ENCODE measurements at places on chromosomes 16 and 17.

DNA sequence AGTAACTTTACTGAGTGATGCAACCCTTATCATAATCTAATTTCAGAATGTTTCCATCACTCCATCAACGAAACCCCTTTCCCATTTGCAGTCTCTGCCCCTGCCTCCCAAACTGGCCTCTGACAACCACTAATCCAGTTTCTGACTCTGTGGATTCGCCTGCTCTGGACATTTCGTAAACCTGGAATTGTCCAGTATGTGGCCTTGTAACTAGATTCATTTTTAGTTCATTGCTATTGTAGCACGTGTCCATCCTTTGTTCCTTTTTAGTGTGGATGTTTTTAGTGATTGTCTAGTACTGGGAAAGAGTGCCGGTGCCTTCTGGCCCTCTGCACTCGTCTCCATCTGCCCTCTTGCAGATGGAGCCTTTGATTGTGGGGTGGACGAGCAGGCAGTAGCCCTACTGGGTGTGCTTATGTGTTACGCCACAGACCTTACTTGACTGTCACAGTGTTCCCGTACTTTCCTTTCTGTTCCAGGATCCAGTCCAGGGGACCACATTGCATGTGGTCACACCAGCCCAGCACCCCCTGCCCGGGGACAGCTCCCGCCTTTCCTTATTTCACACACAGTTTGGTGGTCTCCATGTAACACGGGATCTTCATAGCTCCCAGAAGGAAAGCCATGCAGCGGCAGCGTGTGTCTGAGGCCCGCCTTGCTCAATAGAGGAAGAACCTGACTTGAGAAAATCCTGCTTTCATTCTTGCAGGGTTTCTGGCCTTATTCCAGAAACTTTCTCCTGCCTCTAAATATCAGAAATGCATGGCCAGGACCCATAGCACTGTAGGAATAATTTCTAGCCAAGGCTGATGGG, 8.8 kb downstream of the KIAA0513 start:
- H3K27me3 ChIP-seq, result no peaks in the 10 kb centered on the region
- peaks cover 5% of the 10 kb centered on the region for H3K4me1 ChIP-seq
- H3K27ac ChIP-seq, result no peak overlapping the region

DNA sequence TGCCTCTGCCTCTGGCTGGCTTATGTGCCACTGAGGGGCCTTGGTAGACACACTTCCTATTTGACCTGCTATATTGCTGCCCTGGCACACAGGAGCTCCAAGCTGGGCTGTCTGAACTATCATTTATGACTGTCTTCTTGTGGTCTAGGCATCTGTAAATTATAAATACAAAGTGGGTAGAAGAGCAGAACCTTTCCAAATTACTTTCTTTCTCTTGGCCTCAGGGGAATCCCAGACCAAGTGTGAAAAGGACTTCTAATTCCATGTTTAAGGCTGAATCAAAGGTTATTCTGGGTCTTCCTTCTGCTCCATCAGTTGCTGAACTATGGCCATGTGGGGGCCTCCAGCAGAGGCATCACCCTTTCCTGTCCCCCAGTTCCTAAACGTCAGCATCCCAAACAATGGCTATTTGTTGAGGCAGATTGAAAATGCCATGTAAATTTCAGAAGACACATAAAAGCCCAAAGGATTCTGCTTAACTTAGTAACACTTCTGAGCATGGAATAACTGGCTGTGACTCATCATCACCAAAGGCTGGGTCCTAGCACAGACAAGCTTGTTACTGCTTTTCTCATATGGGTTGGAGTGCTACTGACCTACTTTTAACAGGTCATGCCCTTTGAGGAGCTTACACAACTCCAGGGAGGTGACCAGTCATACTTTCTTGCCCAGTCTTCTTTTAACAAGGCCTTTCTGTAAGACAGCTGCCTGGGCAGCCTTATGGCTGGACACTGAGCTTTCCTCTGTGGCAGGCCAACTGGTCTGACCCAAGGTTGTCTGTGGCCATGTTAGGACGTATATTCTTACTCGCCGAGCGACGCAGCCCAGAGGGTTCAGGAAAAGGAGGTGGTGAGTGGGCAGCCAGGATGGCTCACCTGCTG, 154.8 kb downstream of the VPS53 start:
- peaks cover 49% of the 10 kb centered on the region for H3K36me3 ChIP-seq
- no peak overlapping the region for H3K27ac ChIP-seq
- no peak for DNase-seq
- no peak overlapping the region for H3K4me3 ChIP-seq

- H3K27ac ChIP-seq, result no peak overlapping the region
- peaks cover 3% of the 10 kb centered on the region for H3K36me3 ChIP-seq
- no peak overlapping the region for H3K4me3 ChIP-seq
- DNase-seq, result no peak
- no peaks in the 10 kb centered on the region for H3K27me3 ChIP-seq
- no peaks in the 10 kb centered on the region for H3K4me1 ChIP-seq
These were observed 109.7 kb downstream of the ADCY9 start for GRCh38 chr16:4006397-4006999.

DNA sequence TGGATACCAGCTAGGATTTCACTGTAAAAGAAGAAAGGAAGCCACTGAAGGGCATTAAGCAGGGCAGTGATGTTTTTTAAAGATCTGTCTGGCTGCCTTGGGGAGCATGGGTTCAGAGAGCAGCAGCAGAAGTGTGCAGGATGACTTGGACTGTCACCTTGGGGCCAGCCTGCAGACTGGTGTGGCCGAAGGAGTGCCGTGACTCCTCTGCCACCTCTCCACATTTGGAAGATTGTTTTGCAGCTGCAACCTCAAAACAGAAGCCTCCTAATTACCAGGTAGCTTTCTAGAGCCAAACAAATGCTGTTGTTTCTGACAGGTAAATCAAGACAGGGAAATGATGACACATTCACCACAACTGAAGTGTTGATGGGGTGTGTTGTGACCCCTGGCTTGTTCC, 681.4 kb downstream of the WWOX start:
- H3K27ac ChIP-seq, result no peak overlapping the region
- peaks cover 5% of the 10 kb centered on the region for H3K4me1 ChIP-seq
- H3K4me3 ChIP-seq, result no peak overlapping the region
- H3K27me3 ChIP-seq, result no peaks in the 10 kb centered on the region
- DNase-seq, result no peak

DNA sequence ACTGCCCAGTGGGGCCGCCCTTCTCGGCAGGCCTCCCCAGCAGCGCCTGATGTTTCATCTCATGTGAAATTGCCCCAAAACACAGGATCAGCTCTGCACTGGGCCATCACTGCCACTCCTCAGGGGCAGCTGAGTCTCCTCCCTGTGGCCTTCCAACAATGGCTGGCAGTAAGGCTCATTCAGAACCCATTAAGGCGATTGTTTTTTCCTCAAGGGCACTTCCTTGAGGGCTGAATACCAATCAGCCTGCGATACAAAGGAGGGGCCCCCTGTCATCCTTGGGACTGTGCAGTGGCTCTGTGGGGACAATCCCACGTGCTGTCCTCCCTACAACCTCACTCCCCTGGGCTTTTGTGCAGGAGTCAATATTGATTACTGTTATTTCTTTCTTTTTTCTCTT, 47.5 kb downstream of the XYLT1 start:
- H3K4me3 ChIP-seq, result no peak overlapping the region
- H3K36me3 ChIP-seq, result peaks cover 45% of the 10 kb centered on the region
- H3K27me3 ChIP-seq, result no peaks in the 10 kb centered on the region
- no peak overlapping the region for H3K27ac ChIP-seq

DNA sequence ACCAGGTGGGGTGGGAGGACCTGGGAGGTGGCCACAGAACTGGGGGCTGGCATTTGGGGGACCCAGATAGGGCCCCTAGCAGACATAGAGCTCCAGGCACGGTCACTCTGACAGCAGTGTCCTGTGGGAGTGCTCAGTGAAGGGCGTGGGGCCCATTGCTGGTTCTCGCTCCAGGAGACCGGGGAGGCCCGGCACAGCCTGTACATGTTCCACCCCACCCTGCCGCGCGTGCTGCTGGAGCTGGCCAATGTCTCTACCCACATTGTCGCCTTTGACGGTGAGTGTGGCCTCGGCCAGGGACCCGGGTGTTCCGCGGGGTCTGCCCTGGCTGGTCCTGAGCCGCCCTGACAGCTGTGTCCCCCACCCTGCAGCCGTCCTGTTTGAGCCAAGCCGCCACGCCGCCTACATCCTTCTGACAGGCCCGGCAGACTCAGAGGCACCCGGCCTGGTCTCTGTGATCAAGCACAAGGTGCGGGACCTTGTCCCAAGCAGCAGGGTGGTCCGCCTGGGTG, 11.2 kb downstream of the RGS11 start:
- no peak overlapping the region for H3K4me3 ChIP-seq
- no peak for DNase-seq
- peaks cover 44% of the 10 kb centered on the region for H3K36me3 ChIP-seq
- H3K4me1 ChIP-seq, result no peaks in the 10 kb centered on the region

- no peaks in the 10 kb centered on the region for H3K27me3 ChIP-seq
- H3K4me1 ChIP-seq, result peaks cover 1% of the 10 kb centered on the region
- no peak overlapping the region for H3K4me3 ChIP-seq
- H3K36me3 ChIP-seq, result no peaks in the 10 kb centered on the region
These were observed 153.6 kb downstream of the ABCA8 start for GRCh38 chr17:68801335-68802247.

DNA sequence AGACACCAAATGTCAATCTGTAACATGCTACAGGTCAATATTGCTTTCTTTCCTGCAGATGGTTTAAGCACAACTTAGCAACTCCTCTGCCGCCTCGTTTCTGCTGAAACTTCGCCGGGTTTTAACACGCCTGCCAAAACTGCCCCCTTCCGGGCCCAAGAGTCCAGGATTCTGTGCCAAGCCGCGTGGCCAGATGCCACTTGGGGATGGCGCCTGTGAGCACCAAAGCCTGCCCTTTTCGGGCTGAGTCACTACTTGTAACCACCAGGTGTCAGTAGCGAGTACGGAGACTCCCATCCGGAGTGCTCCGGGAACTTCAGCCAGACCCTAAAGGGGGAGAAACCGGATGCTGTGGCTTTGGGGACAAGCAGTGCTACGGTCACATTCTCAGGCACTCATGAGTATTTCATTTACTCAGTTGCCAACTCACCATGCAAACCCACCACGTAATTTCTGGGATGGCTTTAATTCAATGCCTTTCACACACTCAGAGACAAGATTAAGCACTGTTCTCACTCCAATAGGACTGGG, 7.8 kb downstream of the PMP22 start:
- no peak overlapping the region for H3K27ac ChIP-seq
- peaks cover 6% of the 10 kb centered on the region for H3K4me1 ChIP-seq
- H3K27me3 ChIP-seq, result peaks cover 66% of the 10 kb centered on the region

DNA sequence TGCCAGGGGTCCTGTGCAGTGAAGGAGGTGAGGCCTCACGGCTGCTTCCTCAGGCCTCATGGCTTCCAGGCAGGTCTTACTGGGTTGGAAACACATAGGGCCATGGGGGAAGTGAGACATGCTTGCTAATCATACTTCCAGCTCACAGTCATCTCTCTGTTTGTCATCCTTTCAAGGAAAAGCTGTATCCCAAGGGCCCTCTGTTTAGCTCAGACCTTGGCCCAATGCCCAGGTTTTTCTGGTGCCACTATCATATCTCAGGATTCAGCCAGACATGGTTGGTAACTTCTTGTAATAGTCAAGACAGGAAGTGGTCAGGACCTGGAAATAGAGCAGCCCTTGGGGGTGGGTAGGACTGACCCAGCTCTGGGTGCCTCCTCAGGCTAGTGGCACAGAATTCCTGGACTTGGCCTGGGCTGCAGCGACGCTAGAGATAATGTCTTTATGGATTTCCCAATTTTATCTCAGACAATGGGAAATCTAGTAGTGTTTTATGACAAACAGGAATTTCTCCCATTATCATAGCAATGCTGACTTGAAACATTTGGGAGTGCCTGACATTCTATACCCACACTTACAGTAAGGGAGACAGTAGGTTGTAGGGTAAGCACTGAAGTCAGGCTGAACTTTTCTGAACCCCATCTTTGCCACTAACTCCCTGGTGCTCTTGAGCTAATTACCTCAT, 13.5 kb upstream of the ITGB3 start:
- H3K36me3 ChIP-seq, result peaks cover 7% of the 10 kb centered on the region
- H3K4me1 ChIP-seq, result peaks cover 32% of the 10 kb centered on the region
- peak; percentile 57 for DNase-seq
- H3K27me3 ChIP-seq, result no peaks in the 10 kb centered on the region
- no peak overlapping the region for H3K4me3 ChIP-seq

DNA sequence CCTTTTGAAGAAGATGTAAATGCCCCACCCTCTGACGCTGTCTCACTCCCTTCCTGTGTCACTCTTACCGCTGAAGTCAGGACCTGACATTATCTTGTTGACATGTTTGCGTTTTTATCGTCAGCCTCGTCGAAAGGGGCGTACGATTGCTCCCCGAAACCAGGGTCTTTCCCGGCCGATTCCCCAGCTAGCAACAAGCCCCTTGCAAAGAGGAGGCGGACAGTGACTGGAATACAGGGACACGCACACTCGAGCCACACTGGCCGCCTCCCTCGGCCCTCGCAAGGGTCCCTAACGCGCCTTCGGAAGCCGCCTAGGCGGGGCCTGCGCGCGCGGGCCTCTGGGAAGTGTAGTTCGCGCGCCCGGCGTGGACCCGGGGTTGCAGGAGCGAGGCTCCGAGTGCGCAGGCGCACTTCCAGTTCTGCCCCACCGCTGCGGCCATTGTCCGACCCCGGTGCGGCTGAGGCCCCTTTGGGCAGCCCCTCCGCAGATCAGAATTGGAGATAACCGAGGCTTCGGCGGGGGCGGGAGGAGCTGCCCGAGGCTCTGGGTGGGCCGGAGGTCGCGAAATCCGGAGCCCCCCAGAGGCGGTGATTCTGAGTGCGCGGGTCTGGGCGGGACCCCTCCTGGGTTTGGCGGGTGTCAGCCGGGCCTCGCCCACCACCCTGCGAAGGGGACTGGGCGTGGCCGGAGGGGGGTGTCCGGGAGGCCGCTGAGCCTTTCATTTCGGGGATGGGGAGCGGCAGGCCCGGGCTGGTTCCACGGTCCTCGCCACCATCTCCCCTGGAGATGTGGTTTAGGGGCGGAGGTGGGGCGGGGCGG, at the start of gene ZFP90:
ZFP90 (plus strand) TSS at position 412 of the 822 bp plus-strand sequence. CDS start 502 bp downstream, outside the sequence.
- peak within 1 kb of the TSS; percentile 97 for H3K27ac ChIP-seq
- H3K4me3 ChIP-seq, result peak within 1 kb of the TSS; percentile 98
- H3K27me3 ChIP-seq, result no peaks in the 10 kb centered on the region
- H3K36me3 ChIP-seq, result peaks cover 19% of the 10 kb centered on the region
- peak; percentile 85 for DNase-seq

- H3K27ac ChIP-seq, result no peak overlapping the region
- H3K4me3 ChIP-seq, result no peak overlapping the region
- peaks cover 14% of the 10 kb centered on the region for H3K27me3 ChIP-seq
- H3K36me3 ChIP-seq, result no peaks in the 10 kb centered on the region
- no peak for DNase-seq
- H3K4me1 ChIP-seq, result peaks cover 10% of the 10 kb centered on the region
These were observed 21.1 kb downstream of the ITGB4 start for GRCh38 chr17:75742337-75742736.

- peaks cover 11% of the 10 kb centered on the region for H3K27me3 ChIP-seq
- no peak for DNase-seq
- H3K4me3 ChIP-seq, result no peak overlapping the region
- peaks cover 3% of the 10 kb centered on the region for H3K36me3 ChIP-seq
These were observed 2.6 kb downstream of the EXOC3L1 start for GRCh38 chr16:67187175-67187890.

Measured in stimulated activated naive B cell treated with anti-CD40 and anti-IgM and Interleukin-4, amounts not matched to agents 10 μg/mL and 1 μg/mL and 100 μg/mL, for 72 hours (primary cell).